ENCODE measurements at places on chromosomes 6 and 20.

DNA sequence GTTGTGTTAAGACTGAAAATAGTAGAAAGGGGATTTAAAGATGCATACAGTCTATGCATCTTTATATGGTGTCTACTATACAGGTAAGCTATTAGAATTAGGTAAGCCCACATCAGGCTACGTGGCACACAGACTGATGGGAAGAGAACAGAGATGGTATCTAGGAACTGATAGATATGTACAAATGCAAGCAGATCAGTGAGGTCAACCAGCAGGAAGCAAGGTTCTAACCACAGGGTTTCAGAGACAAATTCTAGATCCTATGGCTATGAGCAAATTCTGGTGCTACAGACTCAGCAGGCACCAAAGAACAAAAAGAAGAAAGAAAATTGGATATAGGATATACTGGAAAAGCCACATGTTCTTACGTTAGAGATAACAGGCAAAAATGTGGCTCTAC, 110.6 kb downstream of the TRDN start:
- DNase-seq, result no peak

GRCh38 chr20:51482836-51483473, 59.6 kb downstream of the NFATC2 start:
- no peak for DNase-seq

GRCh38 chr6:53251033-53251672, 97.6 kb downstream of the ELOVL5 start:
- no peak for DNase-seq

DNA sequence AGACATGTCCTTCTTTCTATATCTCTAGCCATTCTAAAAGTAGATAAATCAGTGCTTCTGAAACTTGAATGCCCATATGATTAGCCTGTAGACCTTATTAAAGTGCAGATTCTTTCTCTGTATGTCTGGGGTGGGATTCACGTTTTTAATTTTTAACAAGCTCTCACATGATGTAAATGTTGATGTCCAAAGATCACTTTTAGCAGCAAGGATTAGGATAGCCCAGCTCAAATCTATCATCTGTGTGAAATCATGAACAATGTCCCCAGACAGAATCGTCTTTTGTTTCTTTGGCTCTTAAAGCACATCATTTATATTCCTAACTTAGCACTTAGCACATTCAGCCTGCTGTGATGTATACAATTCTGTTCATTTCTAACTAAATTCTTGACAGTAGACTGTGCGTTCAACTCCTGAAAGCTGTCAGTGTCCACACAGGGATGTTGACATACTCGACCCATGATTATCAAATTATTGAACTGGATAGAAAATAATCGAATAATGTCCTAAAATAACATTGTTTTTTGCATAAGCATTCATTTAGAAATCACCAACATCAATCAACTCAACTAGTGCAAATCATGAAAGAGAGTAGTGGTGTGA, 102.1 kb upstream of the MLIP start:
- no peak for DNase-seq

DNA sequence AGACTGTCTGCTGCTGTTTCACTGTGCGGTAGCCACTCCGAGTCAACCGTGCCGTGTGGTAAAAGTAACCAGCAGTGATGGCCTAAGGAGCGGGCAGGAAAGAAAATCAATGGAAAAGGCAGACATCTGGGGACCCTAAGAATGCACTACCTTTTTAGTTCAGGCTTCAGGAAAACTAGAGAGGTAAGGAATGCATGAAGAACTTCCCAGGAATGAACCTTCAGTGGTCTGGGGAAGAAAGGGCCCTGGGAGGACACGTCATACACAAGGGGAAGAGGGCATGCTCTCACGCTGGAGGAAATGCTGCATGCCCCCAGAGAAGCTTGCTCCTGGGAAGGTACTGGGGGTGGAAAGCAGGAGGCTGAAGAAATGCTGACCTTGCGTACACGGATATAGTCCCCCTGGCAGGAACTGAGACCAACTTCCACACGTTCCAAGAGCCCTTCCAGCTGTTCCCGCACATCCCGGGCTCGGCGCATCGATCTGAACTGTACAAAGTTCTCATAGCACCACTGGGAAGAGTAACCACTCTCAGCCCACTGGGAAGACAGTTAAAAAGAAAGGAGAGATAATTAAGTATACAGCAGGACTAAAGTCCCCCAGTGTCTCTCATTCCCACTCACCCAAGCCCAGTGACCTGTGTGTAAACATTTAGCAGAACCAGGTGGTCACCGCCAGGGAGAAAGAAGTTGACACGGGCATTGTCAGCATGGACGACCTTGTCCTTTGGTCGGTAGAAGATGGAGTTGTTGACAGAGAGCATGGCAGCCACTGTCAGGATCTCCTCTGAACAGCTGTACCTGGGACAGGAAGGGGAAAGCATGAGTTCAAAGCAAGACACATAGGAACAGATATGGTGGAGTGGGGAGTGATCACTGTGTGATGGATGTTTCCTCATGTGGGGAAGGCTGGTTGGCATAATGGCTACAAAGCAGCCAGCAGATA, 8.1 kb downstream of the C6orf136 start:
- no peak for DNase-seq

- no peak for DNase-seq
Observed at GRCh38 chr20:22522701-22523100, 61.7 kb downstream of the FOXA2 start.

- no peak for DNase-seq
Observed at GRCh38 chr6:154157082-154157481, 118.0 kb downstream of the OPRM1 start.

DNA sequence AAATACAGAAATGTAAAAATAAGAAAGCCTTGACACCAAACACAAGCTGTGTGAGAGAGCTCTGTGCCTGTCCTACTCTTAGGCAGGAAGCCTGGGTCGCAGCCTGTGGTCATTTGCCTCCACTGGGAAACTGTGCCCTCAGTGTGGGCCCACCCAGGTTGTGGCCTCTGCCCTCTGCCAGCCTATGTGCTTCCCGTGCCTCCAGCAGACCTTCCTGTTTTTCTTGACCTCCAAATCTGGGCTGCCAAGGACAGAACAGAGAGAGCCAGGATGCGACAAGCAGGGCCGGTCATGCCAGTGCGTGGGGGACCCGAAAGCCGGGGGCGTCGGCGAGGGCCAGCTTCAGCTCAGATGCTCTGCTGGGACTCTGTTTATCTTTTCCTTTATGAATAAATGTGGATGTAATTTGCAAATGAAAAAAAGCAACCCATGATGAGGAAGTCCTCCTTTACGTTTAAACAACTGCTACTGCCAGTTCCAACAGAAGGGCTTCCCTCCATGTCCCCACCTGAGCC, 189.2 kb upstream of the EXOC2 start:
- no peak for DNase-seq

DNA sequence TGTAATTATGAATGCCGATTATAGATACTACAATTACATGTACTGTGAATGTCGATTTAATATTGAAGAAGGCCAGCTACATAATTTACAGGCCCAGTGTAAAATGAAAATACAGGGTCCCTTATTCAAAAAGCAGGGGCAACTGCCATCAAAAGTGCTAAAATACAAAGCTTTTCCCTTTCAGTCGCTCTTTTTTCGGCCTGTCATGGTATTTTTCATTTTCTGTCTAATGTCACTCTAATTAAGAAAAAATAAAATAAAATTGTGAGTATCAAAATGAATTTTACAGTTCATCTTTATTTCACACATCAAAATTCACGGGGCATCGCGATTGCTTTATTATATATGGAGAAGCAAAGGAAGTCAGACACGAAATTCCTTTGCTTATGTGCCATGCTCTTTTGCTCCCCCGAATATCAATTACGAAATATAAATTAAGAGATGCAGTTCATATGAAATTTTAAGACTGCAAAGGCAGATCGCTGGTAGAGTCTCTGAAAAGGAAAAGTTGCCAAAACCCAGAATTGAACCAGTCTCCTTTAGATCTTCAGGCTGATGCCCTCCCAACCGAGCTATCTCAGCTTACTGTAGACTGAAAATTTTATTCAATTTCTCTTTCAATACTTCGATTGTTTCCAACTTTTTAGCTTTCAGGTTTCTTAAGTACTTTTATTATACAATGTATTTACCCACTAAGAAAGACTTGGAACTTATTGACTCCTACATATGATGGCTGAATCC, 197.0 kb downstream of the TRIM27 start:
- DNase-seq, result no peak

All from CD4-positive, alpha-beta T cell treated with Interleukin-1 beta for 1 hour (primary cell).